ENCODE measurements at places on chromosomes 1 and 21. TPM values are rescaled to one million over a fixed set of nuclear protein-coding genes. Genes with fewer than 3 reads are reported as not detected.

The RAB42 gene
- 15.6 TPM for total RNA-seq

The DISP3 gene
- not detected for total RNA-seq

GRCh38 chr1:100643471-100644196 lies 75.9 kb upstream of the VCAM1 start:
- no peak for DNase-seq

- no peak for DNase-seq
Measured at GRCh38 chr1:46755121-46755520, 36.2 kb upstream of the EFCAB14 start.

DNA sequence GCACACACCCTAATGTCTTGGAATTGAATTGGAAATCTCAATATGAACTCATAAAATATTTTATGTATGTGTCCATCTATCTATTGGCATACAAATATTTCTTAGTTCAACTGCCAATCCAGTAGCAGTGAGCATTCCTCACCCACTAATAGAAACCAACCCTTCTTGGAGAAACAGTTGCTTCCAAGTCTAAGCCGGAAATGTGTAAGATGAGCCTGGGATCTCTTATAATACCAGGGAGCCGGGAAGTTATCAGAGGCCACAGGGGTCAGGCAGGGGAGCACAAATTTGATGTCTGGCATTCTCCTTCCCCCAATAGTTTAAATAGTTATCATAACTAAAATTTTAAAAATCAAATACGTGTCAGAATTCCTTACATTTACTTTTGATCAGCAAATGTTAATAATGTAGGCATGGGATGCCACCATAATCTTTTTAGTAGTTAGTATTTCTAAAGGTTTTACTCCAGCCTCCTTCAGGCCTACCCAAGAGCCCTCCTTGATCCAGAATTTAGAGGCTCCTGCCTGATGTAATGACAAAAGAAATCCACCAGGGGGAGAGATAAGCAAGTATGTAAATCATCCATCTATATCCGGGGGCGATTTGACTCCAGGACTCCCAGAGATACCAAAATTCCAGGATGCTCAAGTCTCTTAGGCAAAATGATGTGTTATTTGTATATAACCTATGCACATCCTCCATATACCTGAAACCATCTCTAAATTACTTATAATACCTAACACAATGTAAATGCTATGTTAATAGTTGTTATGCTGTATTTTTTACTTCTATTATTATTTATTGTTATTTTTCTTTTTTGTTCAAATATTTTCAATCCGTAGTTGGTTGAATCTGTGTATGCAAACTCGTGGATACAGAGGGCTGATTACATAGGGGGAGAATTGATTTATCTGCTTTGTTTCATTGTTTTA lies 218.7 kb upstream of the COA6 start:
- DNase-seq, result no peak

GRCh38 chr21:25487046-25487594 lies 120.2 kb downstream of the MRPL39 start:
- DNase-seq, result no peak

Measured in uterus (tissue), 4 donors.